ENCODE measurements at places on chromosomes 2 and 18.
A peak's percentile ranks its signal among the peaks of the same experiment; 100 is the strongest.

GRCh38 chr2:31373127-31373526 is 41.4 kb downstream of the XDH start:
- no peak for DNase-seq

- DNase-seq = no peak
Observed at GRCh38 chr18:24055878-24056277, 41.3 kb downstream of the TTC39C start.

GRCh38 chr18:42784632-42785031 is 330.9 kb downstream of the RIT2 start:
- DNase-seq = no peak

- DNase-seq = no peak
Observed at GRCh38 chr2:88121678-88122077, 6.2 kb downstream of the FABP1 start.

- DNase-seq = no peak
Observed at GRCh38 chr2:201888426-201888800, 82.1 kb downstream of the CDK15 start.

DNA sequence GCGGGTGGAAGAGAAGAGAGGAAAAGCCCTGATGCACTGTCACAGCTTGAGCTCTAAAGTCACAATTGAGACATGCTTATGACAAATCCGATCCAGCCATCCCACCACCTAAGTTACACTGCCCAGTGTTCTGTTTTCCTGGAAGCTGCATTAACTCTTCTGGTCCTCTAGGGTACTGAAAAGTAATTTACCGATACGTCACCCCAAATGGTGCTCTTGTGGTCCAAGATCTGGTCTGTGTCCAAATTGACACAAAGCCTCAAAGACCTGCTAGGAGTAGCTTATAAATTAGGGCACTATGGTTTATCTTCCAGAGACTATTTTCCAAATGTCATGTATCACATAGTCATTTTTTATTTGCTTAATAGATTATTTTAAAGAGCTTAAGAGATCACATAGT is 186.7 kb upstream of the ETAA1 start:
- DNase-seq = no peak

GRCh38 chr2:225207471-225207870 is 165.2 kb upstream of the DOCK10 start:
- DNase-seq = no peak

- no peak for DNase-seq
Observed at GRCh38 chr2:126413079-126413478, 242.9 kb upstream of the GYPC start.

- DNase-seq = peak; percentile 64
Observed at GRCh38 chr2:131413148-131413747, 49.3 kb upstream of the RAB6D start.

DNA sequence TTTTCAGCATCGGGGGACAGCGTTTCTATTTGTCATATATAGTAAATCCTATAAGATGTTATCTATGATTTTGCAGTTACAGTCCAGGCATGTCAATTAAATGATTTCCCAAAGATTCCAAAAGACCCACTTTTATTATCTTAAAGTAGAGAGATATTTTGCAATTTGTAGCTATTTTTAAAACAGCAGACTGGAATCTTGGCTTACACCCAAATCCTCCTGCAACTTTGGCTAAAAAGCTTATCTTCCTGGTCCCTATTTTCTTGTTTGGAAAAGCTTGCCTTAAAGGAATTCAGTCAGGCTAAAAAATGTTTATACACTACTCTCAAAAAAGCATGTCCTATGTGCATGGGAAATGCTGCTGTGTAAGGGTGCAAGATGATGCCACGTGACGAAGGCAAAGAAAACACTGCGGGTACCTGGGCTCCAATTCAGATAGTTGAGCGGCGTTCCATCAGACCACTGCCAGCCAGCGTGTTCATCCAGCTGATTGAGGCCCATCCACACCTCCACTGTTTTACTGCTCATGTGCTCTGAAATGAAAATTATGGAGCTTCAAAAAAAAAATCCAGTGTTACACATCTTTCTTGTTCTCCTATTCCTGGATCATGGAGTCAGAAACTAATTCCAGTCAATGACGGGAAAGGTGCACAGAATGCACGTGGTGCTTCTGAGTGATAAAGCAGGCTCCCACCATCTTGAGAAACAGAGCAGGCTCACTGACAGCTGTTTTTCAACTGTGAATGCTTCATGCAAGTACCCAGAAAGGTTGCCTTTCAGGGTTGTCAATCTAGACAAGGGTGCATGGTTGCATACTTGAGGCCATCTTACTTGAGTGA is 33.8 kb downstream of the PLA2R1 start:
- DNase-seq = no peak

DNA sequence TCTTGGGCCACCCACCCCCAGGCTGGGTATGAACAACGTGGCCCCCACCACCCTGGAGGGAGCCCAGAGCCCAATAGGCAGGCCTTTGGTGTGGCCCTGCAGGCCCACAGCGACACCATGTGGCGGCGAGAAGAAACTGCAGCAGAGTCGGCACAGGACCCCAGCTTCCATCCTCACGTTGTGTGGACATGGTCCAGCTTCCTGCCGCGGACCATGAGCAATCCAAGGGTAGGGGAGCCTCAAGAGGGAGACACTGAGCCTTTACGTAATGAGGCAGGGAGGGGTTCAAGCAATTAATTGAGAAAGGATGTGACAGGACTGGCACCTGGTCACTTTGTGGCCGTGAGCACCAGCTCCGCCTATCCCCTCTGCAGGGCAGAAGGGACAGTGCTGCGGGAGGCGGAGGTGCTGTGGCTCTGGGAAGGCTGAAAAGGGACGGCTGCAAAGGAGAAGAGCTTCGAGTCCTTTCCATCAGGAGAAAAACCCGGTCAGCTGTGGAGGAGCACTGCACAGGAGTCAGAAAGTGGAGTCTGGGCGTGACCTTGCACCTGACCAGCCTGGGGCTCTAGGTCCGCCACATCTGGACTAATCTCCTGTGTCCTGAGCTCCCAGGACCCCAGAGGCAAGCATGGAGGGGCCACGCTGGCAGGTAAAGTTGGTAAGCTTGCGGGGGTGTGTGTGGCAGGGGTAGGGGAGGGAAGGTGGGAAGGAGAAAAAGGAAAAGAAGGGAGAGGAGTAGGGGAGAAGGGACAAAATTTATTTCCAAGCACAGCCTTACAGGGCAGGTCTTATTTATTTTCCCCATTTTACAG is 44.9 kb downstream of the TMEM37 start:
- DNase-seq = no peak

- DNase-seq = no peak
Observed at GRCh38 chr2:100786297-100786658, 33.7 kb upstream of the NPAS2 start.

DNA sequence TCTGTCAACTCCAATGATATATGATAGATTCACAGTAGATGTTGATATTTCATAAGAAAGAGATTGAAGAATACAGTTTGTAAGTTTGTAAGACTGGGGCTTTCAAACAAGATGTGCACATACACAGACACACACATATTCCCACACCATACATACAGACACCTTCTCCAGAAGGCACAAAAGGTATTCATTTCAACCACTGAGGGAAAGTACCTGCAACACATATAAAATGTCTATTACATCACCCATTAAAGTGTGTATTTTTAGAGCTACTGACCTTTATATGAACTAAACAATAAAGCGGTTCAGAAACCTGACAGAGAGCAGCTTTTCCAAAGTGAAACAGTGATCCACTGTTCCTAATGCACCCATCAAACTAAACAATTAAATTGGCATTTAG is 53.3 kb downstream of the CCDC148 start:
- no peak for DNase-seq

DNA sequence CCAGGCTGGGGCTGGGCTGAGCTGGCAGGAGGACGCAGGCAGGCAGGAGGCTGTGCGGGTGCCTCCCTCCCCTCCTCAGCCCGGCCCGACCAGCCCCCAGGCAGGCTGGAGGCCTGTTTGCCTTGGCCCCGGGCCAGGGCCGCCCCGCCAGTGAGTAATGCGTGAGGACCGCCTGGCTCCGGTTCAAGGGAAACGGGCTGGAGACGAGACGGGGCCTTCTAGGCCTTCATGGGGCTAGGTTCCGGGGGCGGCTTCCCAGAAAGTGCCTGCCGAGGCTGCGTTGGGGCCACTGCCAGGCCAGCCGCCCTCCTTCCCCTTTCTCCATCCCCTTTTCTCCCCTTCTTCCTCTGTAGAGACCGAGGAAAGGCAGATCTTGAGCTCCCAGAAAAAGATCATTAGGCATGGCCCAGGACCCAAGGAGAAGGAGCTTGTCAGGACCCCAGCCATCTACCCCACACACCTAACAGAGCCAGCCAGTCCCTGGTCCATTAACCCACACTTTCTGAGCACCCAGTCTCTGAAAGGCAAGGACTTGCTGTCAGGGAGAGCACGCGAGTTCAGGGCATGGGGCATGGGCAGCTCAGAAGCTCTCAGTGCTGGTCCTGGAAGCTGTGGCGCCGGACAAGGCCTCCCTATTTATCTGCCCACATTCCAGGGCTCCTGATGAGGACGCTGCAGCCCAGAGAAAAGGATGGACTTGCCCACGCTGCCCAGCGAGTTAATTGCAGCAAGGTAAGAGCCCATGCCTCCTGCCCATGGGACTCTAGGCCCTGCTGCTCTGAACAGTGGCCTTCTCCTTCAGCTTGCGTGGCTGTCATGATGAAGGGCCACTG is 48.5 kb downstream of the SMAD7 start:
- no peak for DNase-seq

DNA sequence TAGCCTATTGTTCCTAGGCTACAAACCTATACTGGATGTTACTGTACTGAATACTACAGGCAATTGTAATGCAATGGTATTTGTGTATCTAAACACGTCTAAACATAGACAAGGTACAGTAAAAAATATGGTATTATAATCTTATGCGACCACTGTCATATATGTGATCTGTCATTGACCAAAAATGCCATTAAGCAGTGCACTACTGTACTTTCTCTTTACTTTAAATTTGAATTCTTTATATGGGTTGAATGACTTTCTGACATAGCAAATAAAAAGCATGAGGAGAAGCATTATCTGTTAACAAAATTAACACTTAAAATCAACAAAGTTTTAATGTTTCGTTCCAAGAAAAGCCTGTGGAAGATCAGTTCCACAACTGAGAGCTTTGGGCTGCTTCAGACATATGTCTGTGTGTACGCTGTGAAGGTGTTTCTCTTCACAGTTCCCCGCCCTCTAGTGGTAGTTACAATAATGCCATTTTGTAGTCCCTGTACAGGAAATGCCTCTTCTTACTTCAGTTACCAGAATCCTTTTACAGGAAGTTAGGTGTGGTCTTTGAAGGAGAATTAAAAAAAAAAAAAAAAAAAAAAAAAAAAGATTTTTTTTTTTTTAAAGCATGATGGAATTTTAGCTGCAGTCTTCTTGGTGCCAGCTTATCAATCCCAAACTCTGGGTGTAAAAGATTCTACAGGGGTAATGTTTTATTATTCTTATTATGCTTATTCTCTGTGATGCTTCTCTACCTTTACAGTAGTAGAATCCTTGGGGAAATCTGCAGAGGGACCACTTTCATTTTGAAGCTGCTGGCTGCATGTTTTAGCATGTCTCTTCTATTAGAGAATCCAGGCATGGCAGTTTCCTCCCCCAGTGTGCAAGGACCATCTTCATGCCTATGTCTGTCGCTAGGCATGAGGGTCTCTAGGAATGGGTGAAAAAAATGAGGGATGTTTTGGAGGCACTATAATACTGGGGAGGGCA is 54.5 kb downstream of the SCN2A start:
- DNase-seq = peak; percentile 78

GRCh38 chr2:26722911-26723310 is 30.4 kb downstream of the KCNK3 start:
- DNase-seq = no peak

DNA sequence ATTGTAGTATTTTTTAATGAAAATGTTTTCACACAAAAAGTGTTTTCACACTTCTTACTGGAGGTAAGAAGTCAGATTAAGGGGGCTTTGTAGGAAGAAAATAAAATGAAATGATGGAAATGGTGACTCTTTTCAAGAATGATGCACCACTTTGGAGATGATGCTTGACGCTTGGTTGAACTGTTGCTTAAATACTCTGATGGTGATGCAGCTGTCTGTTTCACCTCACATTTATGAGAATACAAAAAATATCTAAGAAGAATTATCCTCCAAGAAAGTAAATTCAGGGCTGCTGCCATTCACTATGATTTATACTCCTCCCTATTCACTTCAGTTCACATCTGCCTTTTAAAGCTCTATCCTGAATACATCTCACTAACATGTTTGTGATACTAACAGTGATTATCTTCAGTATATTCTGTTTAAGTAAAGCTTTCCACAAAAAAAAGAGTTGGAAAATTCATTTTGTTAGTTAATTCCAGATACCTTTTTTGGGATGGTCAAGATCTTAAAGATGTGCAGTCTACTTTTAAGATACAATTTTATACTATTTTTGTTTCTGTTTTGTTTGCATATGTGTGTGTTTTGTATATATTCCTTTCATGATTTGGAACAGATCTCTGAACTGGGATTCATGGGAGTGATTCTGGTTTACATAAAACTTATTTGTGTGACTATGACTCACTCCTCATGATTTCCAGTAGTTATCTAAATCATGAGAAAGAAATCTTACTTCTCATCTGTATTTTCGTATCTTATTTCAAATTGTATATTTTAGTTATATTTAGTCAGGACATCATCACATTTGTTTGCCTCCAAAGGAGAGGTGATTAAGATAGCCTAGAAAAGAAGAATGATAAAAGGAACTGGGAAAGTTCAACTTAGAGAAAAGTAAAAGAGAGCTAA is 53.1 kb downstream of the SLC39A10 start:
- no peak for DNase-seq

- DNase-seq = no peak
Observed at GRCh38 chr2:130922417-130922816, 85.7 kb downstream of the ARHGEF4 start.

- no peak for DNase-seq
Observed at GRCh38 chr2:84534225-84534624, 17.9 kb downstream of the DNAH6 start.

DNA sequence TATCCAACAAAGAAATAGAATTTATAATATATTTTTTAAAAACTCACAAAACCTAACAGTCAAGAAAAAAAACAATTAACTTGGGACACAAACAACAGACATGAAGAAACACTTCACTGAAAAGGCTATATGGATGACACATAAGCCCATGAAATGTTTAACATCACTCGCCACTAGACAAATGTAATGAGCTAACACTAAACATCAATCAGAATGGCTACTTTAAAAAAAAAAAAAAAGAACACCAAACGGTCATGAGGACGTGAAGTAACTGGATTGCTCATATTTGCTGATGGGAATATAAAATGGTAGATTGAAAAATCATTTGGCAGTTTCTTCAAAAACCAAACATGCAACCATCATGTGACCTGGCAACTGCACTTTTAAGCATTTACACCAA is 97.3 kb upstream of the RGPD4 start:
- DNase-seq = no peak

DNA sequence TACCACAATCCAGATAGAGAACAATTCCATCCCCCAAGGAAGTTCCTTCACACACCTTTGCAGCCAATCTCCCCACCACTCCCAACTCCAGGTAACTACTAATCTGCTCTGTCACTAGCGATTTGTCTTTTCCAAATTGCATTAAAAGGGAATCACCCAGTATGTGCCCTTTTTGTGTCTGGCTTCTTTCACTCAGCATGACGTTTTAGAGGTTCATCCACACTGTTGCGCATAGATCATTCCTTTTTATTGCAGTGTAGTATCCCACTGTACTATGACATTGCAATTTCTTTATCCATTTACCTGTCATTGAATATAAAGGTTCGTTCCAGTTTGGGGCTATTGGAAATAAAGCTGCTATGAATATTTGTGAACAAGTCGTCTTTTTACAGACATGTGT is 31.6 kb downstream of the TNS1 start:
- DNase-seq = no peak

GRCh38 chr2:239285071-239285931 is 115.5 kb downstream of the HDAC4 start:
- no peak for DNase-seq

GRCh38 chr2:101751875-101752619 is 54.5 kb downstream of the MAP4K4 start:
- DNase-seq = no peak
